ENCODE measurements at places on chromosomes 5 and 9. TPM values are rescaled to one million over a fixed set of nuclear protein-coding genes. Genes with fewer than 3 reads are reported as not detected.

- H3K36me3 ChIP-seq: peaks cover 39% of the 10 kb centered on the region
- peaks cover 34% of the 10 kb centered on the region for H3K4me1 ChIP-seq
- no peaks in the 10 kb centered on the region for H3K27me3 ChIP-seq
- H3K4me3 ChIP-seq: no peak overlapping the region
These were observed 255.5 kb downstream of the FANCC start for GRCh38 chr9:95061916-95062595.

DNA sequence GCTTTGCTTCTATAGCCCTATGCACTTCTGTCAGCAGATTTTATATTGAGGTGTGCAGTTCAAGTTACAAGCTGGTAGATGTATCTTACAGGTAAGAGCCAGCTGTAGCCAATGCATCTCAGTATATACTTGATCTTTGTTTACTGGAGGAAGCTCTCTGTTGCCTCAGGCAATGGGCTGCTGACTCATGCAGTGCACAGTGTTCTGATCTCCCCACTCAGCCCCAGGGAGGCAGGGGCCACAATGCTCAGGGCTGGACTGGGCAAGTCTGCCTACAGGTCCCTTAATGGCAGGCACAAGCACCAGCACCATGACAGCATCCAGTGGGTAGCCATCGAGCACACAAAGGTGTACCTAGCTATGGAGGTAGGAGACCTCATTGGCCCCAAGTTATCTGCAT is 178.8 kb upstream of the CDH10 start:
- no peaks in the 10 kb centered on the region for H3K36me3 ChIP-seq
- no peaks in the 10 kb centered on the region for H3K27me3 ChIP-seq
- no peak overlapping the region for H3K4me3 ChIP-seq
- no peaks in the 10 kb centered on the region for H3K4me1 ChIP-seq
- no peak overlapping the region for H3K27ac ChIP-seq
- DNase-seq: no peak

DNA sequence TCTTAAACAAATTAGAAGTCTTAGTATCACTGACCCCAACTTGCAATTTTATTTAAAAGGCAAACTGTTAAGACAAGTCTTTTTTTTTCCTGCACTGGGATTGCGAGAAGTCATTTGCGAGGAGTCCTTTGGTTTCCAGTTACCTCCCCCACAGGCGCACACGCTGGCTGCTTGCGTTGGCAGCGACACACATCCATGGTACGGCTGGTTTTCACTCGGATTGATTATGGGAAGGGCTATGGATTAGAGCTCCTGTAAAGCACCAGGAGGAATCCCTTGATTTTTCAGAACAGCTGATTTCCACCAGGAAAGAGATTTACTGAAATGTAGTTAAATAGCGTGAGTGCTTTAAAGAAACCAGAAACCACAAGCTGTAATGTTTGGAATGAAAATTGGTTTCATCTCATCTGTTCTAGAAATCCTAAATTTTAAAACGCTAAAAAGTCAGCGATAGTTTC is 737 bp downstream of the SLC1A3 start:
- peak; percentile 57 for DNase-seq
- peaks cover 3% of the 10 kb centered on the region for H3K27me3 ChIP-seq
- H3K4me1 ChIP-seq: peaks cover 14% of the 10 kb centered on the region
- peak overlapping the region; percentile 81 for H3K4me3 ChIP-seq

DNA sequence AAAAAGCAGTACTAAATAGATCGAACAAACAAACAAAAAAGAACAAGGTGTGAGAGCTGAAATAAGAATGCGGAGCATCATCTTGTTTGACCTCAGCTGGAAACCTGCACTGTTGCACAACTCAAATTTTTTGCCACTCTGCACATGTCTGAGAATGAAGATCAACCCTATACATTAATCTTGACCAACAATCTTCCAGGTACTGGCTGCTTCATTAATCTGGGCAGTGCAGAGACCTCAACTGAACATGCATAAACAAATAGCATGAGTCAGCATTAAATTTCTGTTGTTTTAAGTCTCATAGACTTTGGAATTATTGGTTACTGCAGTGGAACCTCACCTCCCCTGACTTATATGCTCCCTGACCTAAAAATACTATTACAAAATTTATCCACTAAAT is 114.6 kb upstream of the FTMT start:
- H3K27me3 ChIP-seq: no peaks in the 10 kb centered on the region
- DNase-seq: no peak
- H3K36me3 ChIP-seq: no peaks in the 10 kb centered on the region
- no peak overlapping the region for H3K4me3 ChIP-seq

DNA sequence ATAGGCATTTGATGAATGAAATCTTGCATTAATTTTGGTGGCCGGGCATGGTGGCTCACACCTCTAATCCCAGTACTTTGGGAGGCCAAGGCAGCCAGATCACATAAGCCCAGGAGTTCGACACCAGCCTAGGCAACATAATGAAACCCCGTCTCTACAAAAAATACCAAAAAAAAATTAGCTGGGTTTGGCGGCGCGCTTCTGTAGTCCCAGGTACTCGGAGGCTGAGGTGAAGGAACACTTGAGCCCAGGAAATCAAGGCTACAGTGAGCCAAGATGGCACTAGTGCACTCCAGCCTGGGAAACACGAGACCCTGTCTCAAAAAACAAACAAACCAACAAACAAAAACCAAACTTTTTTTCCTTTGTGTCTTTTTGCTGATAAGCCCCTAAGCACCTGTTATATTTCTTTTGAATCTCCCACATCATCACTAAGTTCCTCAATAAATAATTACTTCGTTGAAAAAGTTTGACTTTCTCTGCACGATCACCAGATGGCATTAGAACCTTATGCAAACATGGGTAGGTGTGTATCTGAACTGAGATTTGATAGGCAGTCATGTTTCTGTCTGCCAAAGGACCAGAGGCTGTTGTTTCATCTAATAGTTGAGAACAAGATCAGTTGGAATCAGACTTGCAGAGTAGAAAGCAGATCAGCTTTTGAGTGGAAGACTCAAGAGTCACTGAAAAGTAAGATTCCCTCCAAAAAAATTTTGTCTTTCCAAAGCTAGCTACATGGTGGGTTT is 5.5 kb upstream of the MATR3 start:
- H3K27ac ChIP-seq: no peak overlapping the region
- H3K27me3 ChIP-seq: no peaks in the 10 kb centered on the region
- H3K4me1 ChIP-seq: no peaks in the 10 kb centered on the region
- H3K36me3 ChIP-seq: peaks cover 28% of the 10 kb centered on the region
- no peak for DNase-seq

GRCh38 chr5:127608077-127608660 is 40.7 kb upstream of the CTXN3 start:
- no peak overlapping the region for H3K27ac ChIP-seq
- H3K4me1 ChIP-seq: no peaks in the 10 kb centered on the region
- peak; percentile 63 for DNase-seq
- no peaks in the 10 kb centered on the region for H3K36me3 ChIP-seq

GRCh38 chr9:114953959-114954358 is 23.6 kb upstream of the TNFSF8 start:
- peak; percentile 79 for DNase-seq
- H3K27me3 ChIP-seq: no peaks in the 10 kb centered on the region
- H3K36me3 ChIP-seq: no peaks in the 10 kb centered on the region
- no peak overlapping the region for H3K27ac ChIP-seq
- peaks cover 7% of the 10 kb centered on the region for H3K4me1 ChIP-seq

DNA sequence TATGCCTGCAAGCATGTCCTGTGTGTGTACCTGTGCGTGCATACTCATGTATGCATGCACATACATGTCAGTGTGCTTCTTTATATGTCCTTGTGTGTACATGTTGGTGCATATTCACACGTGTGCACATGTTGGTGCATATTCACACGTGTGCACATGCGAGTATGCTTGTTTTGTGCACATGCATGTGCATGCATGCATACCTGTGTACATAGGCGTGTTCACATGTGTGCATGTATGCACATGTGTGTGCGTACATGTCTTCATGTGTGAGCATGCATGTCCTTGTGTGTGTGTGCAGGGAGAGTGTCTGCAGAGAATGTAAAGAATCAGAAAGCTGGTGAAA is 72.2 kb upstream of the FCN2 start:
- DNase-seq: no peak
- H3K36me3 ChIP-seq: peaks cover 50% of the 10 kb centered on the region
- peaks cover 57% of the 10 kb centered on the region for H3K4me1 ChIP-seq
- H3K27ac ChIP-seq: peak overlapping the region; percentile 5
- no peaks in the 10 kb centered on the region for H3K27me3 ChIP-seq

GRCh38 chr9:108078811-108079210 is 589.2 kb upstream of the KLF4 start:
- DNase-seq: no peak
- H3K27me3 ChIP-seq: peaks cover 3% of the 10 kb centered on the region

DNA sequence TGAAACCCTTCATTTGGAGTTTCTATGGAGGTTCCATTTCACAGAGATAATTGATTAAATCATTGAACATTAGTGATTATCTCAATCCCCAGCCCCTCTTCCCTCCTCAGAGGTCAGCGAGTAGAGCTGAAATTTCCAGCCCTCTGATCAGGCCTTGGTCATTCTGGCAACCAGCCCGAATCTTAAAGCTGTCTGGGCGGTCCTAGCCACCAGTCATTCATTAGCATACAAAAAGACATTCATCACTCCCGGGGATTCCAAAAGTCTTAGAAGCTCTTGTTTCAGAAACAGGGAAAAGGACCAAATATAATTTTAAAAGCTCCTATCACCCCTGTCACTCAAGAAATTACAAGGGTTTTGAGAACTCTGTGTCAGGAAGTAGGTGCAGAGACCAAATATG is 41.3 kb downstream of the ZNF474 start:
- H3K36me3 ChIP-seq: no peaks in the 10 kb centered on the region
- no peak overlapping the region for H3K4me3 ChIP-seq
- no peaks in the 10 kb centered on the region for H3K27me3 ChIP-seq
- peak; percentile 73 for DNase-seq

- H3K27me3 ChIP-seq: no peaks in the 10 kb centered on the region
- no peaks in the 10 kb centered on the region for H3K36me3 ChIP-seq
- DNase-seq: no peak
- peaks cover 5% of the 10 kb centered on the region for H3K4me1 ChIP-seq
- H3K4me3 ChIP-seq: no peak overlapping the region
- H3K27ac ChIP-seq: no peak overlapping the region
These were observed 11.4 kb upstream of the GRPEL2 start for GRCh38 chr5:149333711-149334443.

DNA sequence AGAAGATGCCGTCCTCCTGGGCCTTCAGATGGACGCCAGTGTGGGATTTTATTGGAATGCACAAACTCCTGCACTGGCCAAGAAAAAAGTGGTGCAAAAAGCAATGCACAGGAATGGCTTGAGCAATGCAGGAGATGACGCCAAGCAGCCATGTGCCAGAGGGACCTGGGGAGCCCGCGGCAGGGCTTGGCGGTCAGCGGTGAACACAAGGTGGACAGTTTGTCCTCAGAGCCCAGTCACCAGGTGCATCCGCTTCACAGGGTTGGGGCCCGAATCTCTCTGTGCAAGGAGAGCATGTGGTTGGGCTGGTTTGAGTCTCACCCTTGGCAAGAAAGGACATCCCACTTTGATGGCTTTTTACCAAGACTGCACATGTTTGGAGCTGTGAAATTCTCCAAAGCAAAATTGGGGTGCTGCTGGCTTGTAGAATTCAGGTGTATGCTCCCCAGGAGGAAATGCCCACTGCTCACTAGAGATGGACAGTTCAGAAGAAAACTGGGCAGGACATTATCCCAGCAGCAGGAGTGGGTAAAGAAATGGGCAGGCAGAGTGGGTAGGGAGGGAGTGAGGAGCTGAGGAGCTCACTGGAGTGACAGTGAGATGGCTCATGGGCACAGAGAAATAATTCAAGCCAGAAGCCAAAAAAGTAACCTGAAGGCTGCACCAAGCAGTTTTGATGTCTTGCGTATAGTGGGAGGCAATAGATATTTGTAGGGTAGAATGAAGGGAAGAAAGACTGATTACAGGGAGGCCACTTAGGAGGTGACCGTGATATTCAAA is 463.9 kb downstream of the MTRR start:
- H3K36me3 ChIP-seq: no peaks in the 10 kb centered on the region
- H3K27me3 ChIP-seq: no peaks in the 10 kb centered on the region
- no peak for DNase-seq
- no peak overlapping the region for H3K4me3 ChIP-seq

GRCh38 chr5:32233696-32234447 is 59.8 kb upstream of the GOLPH3 start:
- peak; percentile 83 for DNase-seq
- H3K4me3 ChIP-seq: peak overlapping the region; percentile 9
- peaks cover 22% of the 10 kb centered on the region for H3K4me1 ChIP-seq

- H3K27ac ChIP-seq: no peak overlapping the region
- H3K4me1 ChIP-seq: no peaks in the 10 kb centered on the region
- H3K36me3 ChIP-seq: no peaks in the 10 kb centered on the region
- H3K27me3 ChIP-seq: peaks cover 3% of the 10 kb centered on the region
- H3K4me3 ChIP-seq: no peak overlapping the region
These were observed 31.7 kb upstream of the GRHPR start for GRCh38 chr9:37390759-37391158.

GRCh38 chr9:134258828-134259546 is 67.3 kb upstream of the RXRA start:
- no peak overlapping the region for H3K27ac ChIP-seq
- no peaks in the 10 kb centered on the region for H3K4me1 ChIP-seq
- peaks cover 5% of the 10 kb centered on the region for H3K27me3 ChIP-seq
- H3K36me3 ChIP-seq: no peaks in the 10 kb centered on the region
- DNase-seq: no peak
- H3K4me3 ChIP-seq: no peak overlapping the region

- DNase-seq: peak; percentile 96
- H3K4me1 ChIP-seq: peaks cover 17% of the 10 kb centered on the region
- no peaks in the 10 kb centered on the region for H3K36me3 ChIP-seq
- H3K27ac ChIP-seq: peak overlapping the region; percentile 92
These were observed 574.8 kb downstream of the PSAT1 start for GRCh38 chr9:78871452-78872331.

DNA sequence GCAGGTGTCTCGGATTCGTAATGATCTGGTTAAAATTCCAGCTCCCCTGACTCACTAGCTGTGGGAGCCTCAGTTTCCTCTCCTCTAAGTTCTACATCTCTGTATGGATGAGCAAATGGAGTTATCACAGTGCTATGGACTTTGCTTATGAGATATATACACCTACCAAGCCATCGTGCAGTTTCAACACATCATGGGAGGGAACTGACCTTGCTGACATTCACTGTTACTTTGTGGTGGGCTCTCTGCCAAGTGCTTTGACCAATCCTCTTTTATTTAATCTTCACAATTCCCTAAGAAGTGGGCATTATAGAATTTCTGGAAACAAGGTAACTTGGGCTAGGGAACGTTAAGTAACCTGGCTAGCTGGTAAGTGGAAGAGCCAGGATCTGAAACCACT is 70.2 kb downstream of the PTPN3 start:
- no peak for DNase-seq
- no peak overlapping the region for H3K27ac ChIP-seq
- H3K27me3 ChIP-seq: no peaks in the 10 kb centered on the region
- H3K4me1 ChIP-seq: no peaks in the 10 kb centered on the region
- H3K4me3 ChIP-seq: no peak overlapping the region

Gene WDR38
- not detected for total RNA-seq

Gene ZNF879
- total RNA-seq: 1.9 TPM

Gene SRP19
- total RNA-seq: 73.5 TPM

Gene SLC6A3
- total RNA-seq: 0.07 TPM

Gene FGF18
- total RNA-seq: 0.89 TPM

Gene SLC46A2
- total RNA-seq: not detected

Gene FAM200C
- total RNA-seq: 1.7 TPM

Gene CTNND2
- total RNA-seq: 4.5 TPM

Gene SPATA31E1
- total RNA-seq: not detected

Data from astrocyte (in vitro differentiated cells and primary cell).